ENCODE measurements at places on chromosomes 6 and 20.

DNA sequence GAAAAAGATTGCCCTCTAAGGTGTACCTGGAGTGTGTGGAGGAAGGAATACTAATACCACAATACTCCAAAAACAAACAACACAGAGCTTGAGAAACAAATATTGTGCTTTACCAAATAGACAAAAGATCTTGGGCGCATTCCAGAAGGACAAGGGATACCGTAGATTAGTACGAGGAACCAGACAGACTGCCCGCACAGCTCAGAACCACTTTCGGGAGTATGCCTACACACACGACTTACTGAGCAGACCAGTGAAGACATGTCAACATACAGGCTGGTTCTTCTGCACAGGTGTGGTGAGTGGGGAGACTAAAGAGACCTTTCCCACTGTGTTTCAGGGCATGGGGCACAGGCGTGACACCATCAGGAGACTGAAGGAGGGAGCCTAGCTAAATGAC is 15.8 kb upstream of the FOXQ1 start:
- no peak for DNase-seq

GRCh38 chr6:34745277-34746103 is 11.8 kb upstream of the SNRPC start:
- peak; percentile 96 for DNase-seq

- DNase-seq, result no peak
Observed at GRCh38 chr20:62159839-62160238, 16.3 kb downstream of the SS18L1 start.

DNA sequence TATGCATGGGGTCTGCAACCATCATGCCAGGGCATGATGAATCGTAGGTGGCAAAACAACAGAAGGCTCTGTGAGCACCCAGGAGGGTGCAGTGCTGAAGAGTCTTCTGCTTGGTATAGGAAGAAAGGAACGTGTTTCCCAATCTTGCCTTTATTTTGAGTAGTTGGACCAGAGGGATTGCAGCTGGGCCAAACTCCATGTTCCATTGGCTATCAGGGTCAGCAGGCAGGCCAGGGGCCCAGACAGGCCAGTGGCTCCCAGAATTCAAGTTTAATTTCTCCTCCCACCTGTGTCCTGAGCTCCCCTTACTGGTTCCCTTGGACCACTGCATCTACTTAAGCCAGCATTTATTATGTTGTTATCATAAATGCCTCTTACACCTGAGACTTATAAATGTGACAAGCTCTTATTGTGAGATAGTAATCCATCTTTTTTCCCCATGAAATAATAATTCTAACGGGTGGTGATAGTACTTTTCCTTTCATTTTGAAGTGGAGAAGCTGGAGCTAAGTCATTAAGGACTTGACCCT is 918 bp upstream of the TRIM38 start:
- DNase-seq, result no peak

- no peak for DNase-seq
Observed at GRCh38 chr6:167568407-167569024, 243.6 kb downstream of the TTLL2 start.

- no peak for DNase-seq
Observed at GRCh38 chr20:53048387-53048786, 76.2 kb downstream of the TSHZ2 start.

DNA sequence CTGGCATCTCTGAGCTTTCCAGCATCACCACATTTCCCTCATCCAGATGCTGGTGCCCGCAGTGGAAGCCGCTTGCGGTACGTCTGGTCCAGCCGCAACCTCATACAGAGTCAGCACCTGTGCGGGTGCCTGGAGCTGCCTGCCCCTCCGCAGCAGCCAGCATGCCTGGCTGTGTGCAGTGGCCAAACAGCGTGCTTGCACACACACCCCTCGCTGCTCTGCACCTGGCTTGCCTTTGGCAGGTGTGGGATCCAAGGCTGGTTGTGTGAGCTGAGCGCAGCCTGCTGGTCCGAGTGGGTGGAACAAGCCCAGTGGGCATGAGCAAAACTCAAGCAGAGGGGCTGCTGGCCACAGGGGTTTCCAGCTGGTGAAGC is 3.1 kb upstream of the HINT3 start:
- peak; percentile 41 for DNase-seq

DNA sequence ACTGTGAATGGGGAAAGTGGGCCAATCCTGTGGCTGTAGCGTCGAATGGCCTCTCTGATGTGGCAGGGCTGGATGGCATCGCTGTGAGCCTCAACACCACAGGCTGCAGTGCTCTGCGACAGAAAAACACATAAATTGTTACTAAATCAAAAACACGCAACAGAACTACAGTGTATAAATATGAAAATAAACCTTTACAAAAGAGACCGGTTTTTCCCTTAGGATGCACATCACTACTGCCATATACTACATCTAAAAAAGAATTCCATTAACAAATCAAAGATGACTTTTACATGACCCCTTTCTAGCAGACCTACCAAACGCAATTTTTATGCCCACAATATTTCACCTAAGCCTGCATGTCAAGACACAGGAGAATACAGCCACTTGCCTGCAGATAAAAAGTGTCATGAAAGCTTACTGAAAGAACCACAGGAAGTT is 395.5 kb upstream of the RUNX2 start:
- no peak for DNase-seq

DNA sequence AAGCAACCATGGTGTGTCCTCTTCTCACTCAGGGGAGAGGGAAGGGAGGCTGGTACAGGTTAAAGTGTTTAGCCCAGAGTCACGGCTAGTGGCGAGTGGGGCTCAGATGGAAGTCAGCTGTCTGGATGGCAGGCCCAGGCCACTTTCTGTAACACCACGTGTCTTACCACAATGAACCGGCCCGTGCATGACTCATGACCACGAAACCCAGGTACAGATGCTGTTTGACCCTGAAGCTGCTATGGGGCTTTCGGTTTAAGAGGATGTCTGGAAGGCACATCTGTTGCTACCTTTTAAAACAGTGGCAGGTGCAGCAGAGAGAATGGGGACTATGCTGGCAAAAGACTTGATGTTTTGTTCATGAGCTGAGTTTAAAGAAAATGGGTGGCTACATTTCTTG is 36.5 kb upstream of the MPC1 start:
- DNase-seq, result no peak

- no peak for DNase-seq
Observed at GRCh38 chr20:47676912-47677634, 108.2 kb downstream of the SULF2 start.

GRCh38 chr6:40410821-40411220 is 176.3 kb downstream of the LRFN2 start:
- DNase-seq, result no peak

GRCh38 chr6:34602318-34603111 is 46.4 kb upstream of the SPDEF start:
- DNase-seq, result peak; percentile 84

GRCh38 chr6:111912904-111913303 is 39.7 kb upstream of the FYN start:
- DNase-seq, result no peak

DNA sequence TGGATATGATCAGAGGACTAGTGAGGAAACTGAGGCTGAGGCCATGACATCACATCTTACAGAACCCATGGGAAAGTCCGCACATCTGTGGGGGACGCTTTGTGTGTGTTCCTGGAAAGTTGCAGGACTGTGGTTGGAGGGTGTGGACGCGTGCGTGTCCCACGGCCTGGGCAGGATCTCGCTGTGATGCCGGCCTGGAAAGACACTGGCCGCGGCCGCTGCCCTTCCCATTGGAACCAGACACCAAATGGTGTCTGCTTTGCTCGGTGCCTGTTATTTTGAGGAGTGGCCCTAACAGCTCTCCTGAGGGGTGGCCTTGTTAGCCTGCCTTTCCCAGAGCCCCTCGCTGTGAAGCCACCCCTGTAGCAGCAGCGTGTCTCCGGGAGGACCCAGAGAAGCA is 41.1 kb downstream of the DLL1 start:
- DNase-seq, result no peak

GRCh38 chr6:5537967-5538366 is 276.7 kb downstream of the FARS2 start:
- DNase-seq, result no peak

GRCh38 chr6:119436583-119436982 is 87.0 kb upstream of the MAN1A1 start:
- DNase-seq, result no peak

DNA sequence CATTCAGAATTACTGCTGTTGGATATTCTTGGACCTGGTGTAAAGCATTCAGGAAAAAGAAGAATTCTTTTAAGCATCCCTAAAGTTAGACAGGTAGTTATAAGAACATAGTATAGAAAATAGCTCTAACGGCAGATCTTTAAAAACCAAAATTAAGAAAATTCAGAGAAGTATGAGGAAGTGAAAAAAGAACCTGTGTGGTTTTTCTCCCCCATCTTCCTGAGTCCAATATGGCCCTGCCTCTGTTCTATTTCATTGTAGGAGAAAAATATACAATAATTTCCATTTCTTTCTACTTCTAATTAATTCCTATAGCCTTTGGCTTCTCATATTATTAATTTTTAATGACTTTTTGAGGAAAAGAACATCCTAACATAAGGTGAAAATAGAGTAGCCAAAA is 47.1 kb downstream of the FHL5 start:
- no peak for DNase-seq

DNA sequence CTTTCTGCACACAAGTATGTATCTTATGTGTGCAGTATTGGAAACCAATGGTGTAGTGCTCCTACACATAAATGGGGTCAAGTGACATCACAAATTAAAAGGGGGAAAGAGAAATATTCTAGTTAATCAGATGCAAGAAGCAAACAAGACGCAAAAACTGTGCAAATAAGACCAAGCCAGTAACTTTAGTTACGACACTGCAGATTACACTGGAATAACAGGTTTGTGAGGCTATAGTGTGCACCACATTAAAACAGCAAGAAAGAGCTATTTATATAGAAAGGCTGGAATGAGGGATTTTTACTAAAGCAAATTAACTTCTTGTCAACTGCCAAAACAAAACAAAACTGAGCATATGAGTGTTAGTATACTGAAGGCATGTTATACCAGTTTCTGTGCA is 45.8 kb downstream of the NR2E1 start:
- DNase-seq, result no peak

GRCh38 chr6:101393251-101393828 is at the start of gene GRIK2:
Gene GRIK2, plus strand, starts transcription at chr6:101393708.
- peak; percentile 35 for DNase-seq

GRCh38 chr6:158460602-158461169 is 99.2 kb upstream of the TMEM181 start:
- DNase-seq, result no peak

DNA sequence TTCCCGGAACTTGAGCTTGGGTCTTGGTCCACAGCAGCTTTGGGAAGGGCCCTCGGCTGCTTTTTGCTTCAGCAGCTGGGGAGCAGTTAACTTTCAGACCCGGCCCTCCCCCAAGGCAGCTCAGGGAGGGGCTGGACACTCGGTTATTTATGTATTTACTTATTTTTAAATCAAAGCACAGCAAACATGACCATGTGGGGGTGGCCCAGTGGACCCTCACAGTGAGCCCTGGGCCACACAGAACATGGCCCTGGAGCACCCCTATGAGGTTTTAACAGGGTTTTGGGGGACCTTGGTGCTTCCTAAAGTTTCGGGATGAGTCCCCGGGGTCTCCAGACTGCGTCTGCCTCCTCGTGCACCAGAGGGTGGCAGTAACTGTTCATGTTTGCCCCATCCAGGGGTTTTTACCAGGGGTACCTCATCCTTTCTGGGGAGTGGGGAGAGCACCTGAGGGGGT is 26.6 kb upstream of the NPBWR2 start:
- DNase-seq, result no peak

DNA sequence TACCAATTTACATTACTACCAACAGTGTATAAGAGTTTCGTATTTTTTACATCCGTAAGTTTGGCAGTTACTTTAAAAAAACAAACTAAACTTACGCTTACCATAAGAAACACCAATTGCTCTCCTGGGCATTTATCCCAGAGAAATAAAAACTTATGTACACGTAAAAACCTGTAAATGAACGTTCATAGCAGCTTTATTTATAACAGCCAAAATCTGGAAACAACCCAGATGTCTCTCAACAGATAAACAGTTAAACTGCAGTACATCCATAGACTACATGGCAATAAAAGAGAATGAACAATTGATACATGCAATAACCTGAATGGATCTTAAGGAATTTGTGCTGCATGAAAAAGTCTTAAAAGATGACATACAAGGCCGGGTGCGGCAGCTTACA is 30.7 kb downstream of the NCR2 start:
- DNase-seq, result no peak

- no peak for DNase-seq
Observed at GRCh38 chr20:45016089-45016671, 49.9 kb downstream of the STK4 start.

GRCh38 chr6:166379800-166380199 is 2.9 kb downstream of the MPC1 start:
- no peak for DNase-seq

DNA sequence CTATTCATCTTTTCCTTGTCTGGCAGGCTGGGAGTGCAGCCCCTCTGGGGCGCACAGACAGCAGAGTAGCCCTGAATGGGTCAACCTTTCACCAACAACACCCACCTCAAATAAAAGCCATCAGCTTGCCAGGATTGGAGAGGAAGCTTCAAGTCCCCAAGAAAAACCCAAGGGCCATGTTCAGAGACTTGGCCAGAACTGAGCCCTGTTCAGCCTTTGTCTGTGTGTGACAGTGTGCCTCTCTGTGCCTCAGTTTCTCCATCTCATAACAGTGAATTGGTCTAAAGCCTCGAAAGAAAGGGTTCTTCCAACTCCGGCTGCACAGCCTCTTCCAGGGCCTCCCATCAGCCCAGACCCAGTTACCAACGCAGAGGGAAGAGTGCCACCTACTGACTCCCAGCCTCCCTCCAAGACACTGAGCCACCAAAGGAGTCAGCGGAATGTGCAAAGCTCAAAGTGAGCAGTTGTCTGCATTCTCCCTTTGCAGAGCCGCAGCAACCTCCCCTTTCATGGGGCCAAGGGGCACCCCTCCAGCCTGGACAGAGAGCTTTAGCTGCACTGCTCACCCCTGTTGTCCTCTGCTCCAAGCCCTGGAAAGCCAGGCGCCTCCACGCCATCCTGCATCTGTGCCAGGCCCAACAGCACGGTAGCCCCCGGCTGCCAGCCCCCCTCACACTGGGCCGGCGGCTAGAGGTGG is 82.7 kb upstream of the TOP1 start:
- peak; percentile 48 for DNase-seq

DNA sequence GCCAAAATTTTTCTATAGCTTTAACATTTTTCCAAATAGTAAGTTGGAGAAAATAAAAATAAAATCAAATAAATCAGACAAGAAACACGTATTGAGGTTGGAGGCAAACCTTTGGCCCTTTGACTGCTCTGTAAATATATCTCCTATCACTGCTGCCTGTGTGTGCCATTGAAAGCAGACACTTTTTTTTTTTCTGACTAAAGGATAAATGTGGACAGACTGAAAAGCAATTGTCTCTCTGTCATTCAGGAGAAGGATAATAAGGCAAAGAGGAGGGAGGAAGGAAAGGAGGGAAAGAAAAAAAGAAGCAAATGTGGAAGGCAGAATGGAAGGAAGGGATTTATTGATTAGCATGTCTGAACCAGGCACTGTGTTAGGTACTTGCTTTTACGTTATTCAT is 85.2 kb upstream of the SULF2 start:
- DNase-seq, result no peak

DNA sequence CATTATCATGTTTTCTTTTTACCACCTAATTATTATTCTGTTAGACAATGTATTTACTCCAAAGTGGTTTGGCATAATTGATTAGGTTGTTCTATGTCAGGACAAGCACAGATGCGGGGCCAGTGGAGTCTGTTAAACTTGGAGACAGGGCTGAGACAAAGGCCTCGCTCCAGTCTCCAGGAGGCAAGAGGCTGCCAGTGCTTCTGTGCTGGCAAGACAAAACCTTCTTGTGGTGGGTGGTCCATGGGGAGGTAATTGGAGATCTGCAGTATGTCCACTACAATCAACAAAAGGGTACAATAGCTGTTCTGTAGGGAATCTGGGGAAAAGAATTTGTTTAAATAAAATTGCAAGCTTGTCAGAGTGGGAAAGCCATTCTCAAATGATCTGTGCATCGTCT is 677.2 kb upstream of the SLC35B3 start:
- DNase-seq, result no peak
